Gastroesophageal sphincter (tissue), 4 donors: ENCODE measurements at places on chromosomes 5 and 9. TPM values are rescaled to one million over a fixed set of nuclear protein-coding genes. Genes with fewer than 3 reads are reported as not detected.

DNAJB5 gene
- 46.8 TPM for total RNA-seq

TAS2R1 gene
- not detected for total RNA-seq

HAVCR1 gene
- not detected for total RNA-seq

DNA sequence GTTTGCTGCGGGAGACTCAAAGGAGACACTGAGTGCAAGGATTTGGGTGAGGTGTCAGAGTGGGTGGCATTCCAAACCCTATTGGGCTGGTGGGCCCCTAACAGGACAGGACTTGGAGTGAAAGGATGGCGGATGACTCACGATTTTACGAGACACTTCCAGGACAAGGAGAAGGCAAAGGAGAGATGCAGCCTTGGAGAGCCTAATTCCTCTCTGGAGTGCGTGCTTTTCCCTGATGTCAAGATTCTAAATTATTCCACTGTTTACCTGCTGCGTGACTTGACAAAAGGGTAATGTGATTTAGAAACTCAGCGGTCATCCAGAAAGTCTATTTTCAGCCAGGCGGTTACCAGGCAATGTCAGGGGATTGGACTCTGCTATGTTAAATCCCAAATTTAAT lies 41.6 kb upstream of the CD180 start:
- peak; percentile 79 for ATAC-seq

DNA sequence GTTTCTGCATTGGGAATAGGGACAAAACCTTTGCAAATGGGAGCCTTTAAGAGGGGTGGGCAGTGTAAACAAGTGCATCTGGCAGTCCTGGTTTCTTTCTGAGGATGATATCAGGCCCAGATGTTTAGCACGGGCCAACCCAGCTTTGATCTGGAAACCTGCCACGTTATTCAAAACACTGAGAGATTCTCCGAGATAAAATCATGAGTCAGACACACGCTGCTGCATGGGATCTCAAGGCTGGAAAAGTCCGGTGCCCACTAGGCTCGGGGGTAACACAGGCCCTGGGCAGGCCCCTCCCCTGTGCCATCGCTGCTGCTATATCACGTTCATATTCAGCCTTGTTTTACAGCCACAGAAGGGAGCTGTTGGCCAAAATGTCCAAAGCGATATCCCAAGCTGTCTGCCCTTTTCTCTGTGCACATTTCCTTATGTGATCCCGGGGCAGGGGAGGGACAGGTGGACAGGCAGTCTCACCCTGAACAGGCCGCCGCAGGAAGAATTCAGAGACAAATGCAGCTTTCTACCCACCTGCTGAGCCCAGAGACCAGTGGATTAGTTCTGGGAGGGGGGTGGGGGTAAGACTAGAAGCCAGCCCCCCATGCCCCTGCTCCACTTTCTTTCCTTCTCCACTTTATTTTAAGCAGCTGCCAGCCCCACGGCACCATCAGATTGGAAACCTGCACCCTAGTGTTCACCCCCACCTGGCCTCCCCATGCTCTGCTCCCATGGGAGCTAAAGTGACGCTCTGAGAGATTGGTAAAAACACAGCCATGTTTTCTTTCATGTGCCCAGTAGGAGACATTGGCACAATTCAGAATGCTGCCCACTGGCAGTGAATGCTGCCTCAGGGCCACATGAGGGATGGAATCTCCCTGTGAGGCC lies 63.1 kb downstream of the TMOD1 start:
- peak; percentile 55 for ATAC-seq

DNA sequence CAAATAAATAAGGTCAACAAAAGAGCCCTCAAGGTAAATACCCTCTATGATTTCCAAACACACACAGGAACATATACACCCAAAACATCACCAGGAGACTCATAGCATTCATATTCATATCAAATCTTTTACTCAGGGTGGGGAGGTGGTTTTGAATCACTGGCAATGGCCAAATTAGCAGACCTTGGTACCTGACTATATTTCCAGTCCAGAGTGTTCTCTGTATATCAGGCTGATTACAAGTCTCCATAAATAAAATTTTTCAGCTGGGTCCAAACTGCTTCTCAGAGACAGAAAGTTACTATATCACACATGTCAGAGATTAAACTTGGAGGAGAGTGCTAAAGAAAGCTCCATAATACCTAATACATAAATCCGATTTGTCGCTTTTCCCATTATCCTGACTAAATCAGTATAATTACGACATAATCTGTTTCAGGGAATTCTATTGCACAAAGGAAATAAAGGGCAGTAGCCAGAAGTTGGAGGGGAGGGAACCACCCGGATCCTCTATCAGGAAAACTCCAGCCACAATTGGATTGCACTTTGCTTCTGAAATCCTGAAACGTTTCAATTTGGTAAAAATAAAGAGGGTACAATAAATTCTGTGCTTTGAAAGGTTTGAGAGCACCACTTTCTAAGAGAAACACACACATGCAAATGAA lies 7.0 kb upstream of the GOLGA1 start:
- ATAC-seq: no peak

TRPM6 gene
- 0.64 TPM for total RNA-seq

DNA sequence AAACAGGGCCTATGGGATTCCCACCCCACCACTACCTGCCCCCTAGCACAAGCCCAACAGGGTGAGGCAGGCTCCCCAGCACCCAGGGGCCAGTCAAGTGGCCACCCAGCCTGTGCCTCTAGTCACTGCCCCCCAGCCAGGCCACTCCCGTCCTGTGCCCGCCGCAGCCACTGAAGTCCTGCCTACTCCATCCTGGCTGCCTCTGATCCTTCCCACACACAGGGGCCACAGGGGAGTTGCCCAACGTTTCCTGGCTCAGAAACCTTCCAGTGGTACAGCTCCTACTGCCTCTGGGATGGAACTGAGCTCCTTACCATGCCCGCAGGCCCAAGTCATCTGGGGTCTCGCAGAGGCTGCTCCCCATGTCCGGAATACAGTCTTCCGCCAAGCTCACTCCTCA lies 70.2 kb upstream of the STXBP1 start:
- ATAC-seq: peak; percentile 65

GRCh38 chr5:33921002-33921401 lies 15.2 kb upstream of the RXFP3 start:
- ATAC-seq: no peak

ZNF366 gene
- total RNA-seq: 4.5 TPM
